Left renal pelvis (tissue), 4 donors: ENCODE measurements at places on chromosomes 12 and 14. TPM values are rescaled to one million over a fixed set of nuclear protein-coding genes. Genes with fewer than 3 reads are reported as not detected.

GRCh38 chr12:66210840-66211239, 21.8 kb downstream of the IRAK3 start:
- DNase-seq: no peak

GRCh38 chr14:55427439-55427838, 13.0 kb downstream of the TBPL2 start:
- no peak for DNase-seq

- no peak for DNase-seq
Measured at GRCh38 chr14:74519316-74520074, 25.9 kb downstream of the ISCA2 start.

- no peak for DNase-seq
Measured at GRCh38 chr12:124699909-124700308, 132.5 kb upstream of the NCOR2 start.

DNA sequence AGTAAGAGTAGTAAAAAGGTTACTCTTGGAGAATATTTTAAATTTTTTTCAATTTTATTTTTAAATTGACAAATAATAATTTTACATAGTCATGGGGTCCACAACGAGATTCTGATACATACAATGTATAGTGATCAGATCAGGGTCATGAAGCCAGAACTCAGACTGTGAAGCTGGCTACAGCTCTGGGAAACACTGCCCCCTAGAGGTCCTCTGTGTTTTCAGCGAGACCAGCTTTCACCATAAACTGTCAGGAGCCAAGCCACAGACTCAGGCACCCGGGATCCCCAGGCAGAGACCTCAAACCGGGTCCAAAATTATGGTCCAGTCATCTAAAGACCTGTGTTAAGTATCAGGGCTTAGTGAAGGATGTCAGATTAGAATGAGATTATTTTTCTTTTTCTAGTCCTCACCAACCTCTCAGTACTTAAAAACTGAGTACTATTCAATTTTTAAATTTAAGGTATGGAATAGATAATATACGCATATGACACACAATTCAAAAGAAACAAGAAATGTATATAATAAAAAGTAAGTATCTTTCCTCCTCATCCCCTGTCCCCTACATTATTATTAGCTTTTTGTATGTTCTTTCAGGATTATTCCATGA, 397.1 kb downstream of the MDGA2 start:
- DNase-seq: peak; percentile 10

GRCh38 chr12:124143726-124144125, 151.2 kb upstream of the RFLNA start:
- no peak for DNase-seq

DNA sequence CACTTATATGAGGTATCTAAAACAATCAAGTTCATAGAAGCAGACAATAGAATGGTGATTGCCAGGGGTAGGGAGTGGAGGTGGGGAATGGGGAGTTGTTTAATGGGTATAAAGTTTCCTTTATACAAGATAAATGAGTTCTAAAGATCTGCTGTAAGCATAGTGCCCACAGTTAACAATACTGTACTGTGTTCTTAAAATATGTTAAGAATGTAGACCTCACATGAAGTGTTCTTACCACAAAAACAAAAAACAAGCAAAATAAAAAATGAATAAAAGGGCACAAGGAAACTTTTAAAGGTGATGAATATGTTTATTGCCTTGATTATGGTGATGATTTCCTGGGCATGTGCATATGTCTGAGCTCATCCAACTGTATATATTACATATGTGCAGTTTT, 211.8 kb downstream of the MSRB3 start:
- no peak for DNase-seq

DNA sequence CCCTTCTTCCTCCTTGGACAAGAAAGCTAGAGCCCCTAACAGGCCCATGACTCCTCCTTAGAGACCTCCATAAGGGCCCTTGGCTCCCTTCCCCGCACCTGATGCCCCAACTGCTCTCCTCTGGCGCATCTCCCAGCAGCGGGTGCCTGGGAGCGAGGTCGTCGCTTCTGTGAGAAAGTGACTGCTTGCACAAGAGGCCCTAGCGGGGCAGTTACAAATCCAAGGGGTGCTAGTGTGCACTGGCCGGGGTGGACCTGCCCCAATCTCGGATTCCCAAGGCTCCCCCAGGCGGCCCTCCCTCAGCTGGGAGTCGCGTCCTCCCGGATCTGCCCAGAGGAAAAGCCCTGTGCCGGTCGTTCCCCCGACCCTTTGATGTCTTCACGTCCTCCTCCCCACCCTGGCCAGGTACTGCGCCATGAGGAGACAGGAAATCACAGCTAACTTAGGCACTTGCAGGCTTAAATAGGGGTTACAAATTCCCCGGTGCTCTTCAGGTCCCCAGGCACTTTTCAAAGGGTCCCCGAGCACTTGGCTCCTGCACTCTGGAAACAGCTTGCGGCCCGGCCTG, 2.8 kb downstream of the NKX2-8 start:
- DNase-seq: no peak

GRCh38 chr14:97960436-97960835, 1163.3 kb downstream of the VRK1 start:
- DNase-seq: no peak

DNA sequence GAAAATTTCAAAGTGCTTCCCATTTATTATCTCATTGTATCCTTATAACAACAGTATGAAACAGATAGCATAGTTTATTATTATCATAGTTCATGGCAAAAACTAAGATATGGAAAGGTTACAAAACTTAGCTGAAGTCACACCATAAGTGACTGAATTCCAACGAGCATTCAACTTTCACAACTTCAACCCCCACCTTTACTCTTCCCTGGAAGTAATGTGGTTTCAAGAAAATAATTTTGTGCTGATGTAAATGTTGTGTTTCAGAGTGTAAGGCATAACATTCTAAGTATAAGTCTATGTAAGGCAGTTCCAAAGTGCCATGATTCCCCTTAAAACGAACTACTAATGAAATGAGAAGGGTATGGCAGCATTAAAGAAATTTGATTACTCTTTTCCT, 454.5 kb downstream of the BCAT1 start:
- DNase-seq: no peak

- no peak for DNase-seq
Measured at GRCh38 chr12:132674561-132674960, 12.6 kb downstream of the POLE start.

- no peak for DNase-seq
Measured at GRCh38 chr12:2484141-2484776, 310.5 kb upstream of the FKBP4 start.

DNA sequence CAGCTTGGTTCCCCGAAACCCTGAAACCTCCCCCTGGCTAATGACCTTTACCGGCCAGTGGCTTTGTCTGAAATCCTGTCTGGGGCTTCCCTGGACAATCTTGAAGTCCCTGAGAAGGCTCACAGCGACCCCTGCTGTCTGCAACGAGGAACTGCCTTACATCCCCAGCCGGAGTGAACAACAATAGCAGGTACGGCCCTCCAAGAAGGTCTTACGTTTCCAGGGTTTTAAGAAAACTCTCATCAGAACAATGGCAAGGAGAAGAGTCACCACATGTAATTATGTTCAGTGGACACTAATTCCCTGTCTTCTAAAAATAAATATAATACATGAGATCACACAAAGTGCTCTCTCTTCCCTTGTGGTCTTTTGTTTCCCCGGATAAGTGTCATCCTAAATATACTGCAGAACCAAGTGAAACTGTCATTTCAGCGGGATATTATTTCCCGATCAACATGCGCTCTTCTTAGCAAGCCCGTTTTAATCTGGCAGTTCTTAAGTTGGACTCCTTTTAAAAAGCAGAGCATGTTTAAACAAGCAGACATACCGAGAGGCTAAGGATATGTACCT, 53.3 kb downstream of the RBM19 start:
- no peak for DNase-seq

GRCh38 chr14:88044444-88044758, 39.5 kb downstream of the GPR65 start:
- DNase-seq: no peak

DNA sequence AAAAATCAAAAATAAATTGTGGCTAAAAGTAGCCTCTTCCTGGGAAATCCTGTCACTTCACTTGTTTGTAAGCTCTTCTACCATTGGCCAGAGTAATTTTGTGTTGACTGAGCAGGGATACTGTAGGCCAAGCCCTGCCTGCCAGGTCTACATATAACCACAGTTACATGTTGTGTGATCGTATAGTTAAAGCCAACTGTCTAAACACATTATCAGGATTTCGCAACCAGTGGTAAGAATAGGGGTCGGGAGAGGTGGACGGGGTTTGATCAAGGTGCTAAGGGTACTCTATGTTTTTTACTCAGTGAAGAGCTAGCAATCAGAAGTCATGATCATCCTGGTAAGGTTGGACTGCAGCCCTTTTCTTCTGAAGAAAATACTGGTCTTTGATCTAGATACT, 13.4 kb downstream of the ANKRD13A start:
- DNase-seq: no peak

GRCh38 chr12:39393179-39393578, 49.7 kb downstream of the KIF21A start:
- DNase-seq: no peak

GRCh38 chr14:35741345-35742031, 67.6 kb downstream of the RALGAPA1 start:
- DNase-seq: no peak

DNA sequence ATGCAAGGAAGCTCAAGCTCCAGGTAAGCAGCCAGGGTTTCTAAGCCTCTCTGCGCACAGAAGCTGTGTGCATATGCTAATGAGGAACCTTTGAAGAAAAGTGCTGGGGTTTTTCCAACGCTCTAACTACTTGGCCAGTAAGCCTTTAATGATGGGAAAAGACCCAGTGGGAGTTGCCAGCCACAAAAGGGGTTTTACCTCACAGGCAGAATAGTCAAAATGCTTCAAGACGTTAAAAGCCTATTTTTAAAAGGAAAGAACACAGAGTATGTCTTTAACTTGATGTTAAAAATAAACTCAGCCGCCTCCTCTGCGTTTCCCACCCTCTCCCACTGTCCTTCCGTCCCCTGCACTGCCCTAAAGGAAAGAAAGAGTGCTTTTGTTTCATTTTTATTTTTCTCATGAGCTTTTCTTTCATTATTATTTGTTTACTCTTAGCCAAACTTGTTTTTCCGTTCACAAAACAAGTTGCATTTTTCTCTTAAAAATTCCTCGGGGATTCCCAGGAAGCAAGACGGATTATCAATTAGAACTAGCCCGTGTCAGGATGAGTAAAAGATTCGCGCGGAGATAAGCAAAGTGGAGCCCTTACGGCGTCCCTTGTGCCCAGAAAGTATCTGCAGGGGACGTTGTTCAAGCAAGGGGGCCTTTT, 209.8 kb upstream of the NUDT4 start:
- no peak for DNase-seq

DNA sequence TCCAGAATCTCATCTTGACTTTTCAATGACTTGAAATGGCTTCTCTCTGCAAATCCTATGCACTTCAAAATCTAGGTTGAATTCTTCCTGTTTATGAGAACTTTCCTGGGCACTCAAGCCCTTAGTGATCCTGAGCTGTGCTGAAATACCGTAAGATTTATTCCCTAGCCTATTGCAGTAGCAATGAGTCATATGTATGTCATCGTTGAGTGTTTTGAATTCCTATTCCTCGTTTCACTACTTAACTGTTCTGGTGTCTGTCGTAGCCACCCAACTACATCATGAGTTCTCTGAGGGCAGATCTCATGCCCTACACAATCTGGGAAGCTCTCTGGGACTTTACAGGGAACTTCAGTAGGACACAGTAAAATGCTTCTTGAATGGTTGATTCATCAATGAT, 190.8 kb upstream of the TMEM132C start:
- DNase-seq: no peak

GRCh38 chr14:92471919-92472318, 41.7 kb upstream of the RIN3 start:
- no peak for DNase-seq

DNA sequence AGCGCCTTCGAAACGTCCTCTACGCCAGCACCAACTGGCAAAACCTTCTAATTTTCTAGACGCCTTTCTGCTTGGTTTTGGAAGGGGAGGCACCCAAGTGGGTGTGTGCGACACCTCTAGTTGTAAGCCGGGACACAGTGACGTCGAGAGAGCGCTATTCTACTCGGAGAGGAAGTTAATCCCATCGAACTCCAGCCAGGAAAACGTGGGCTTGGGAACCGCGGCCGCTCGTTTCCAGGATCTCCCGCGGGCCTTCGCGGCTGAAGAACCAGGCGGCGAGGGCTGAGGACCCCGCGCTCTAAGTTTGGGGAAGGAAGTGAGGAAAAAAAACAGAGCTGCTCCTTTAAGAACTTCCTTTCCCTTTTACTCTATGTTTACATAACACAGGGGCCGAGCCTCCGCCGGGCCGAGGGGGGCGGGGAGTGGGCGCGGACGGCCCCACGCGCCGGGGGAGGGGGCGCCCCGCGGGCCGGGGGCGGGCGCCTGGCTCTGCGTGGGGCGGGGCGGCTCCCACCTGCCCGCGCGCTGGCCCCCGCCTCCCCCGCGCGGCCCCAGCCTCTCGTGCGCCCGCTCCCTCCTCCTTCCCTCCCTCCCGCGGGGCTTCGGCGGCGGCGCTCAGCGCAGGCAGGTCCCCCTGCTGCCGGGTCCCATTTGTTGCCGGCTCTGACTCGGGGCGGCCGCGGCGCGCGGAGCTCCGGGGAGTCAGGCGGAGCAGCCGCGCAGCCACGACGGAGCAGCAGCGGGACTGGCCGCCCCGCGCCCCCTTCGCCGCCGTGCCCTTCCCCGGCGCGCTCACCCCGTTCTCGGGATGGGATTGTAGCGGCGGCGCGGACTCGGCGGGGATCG, at the start of gene PELI2:
TSS of gene PELI2 (plus strand) at position 647 of the 846 bp plus-strand sequence. CDS start 250 bp downstream, outside the sequence.
- peak; percentile 70 for DNase-seq

GRCh38 chr14:77181603-77182437, at the start of gene TMEM63C:
TMEM63C (plus strand) TSS chr14:77181798; CDS start chr14:77218814, 37,016 bp downstream.
- DNase-seq: peak; percentile 58

- DNase-seq: no peak
Measured at GRCh38 chr12:46777587-46777986, 48.2 kb downstream of the SLC38A4 start.

GRCh38 chr14:96746101-96746500, 51.1 kb upstream of the VRK1 start:
- DNase-seq: no peak

GRCh38 chr12:79422060-79422812, 268.5 kb downstream of the PAWR start:
- DNase-seq: no peak

GRCh38 chr14:102872020-102872419, 50.4 kb upstream of the AMN start:
- DNase-seq: no peak

- no peak for DNase-seq
Measured at GRCh38 chr12:27220055-27220987, 23.8 kb upstream of the STK38L start.

- no peak for DNase-seq
Measured at GRCh38 chr12:47087088-47087688, 7.4 kb upstream of the AMIGO2 start.

- no peak for DNase-seq
Measured at GRCh38 chr12:8780389-8780788, 42.0 kb upstream of the A2ML1 start.

The PSME2 gene
- 185 TPM for polyA plus RNA-seq

The SLC17A8 gene
- polyA plus RNA-seq: 0.60 TPM

The LRP1-AS gene
- 0.53 TPM for polyA plus RNA-seq

The C14orf93 gene
- polyA plus RNA-seq: 26.8 TPM

The CMKLR1 gene
- 3.6 TPM for polyA plus RNA-seq

The CLEC4D gene
- 0.09 TPM for polyA plus RNA-seq

The PTPN21 gene
- 38.6 TPM for polyA plus RNA-seq

The MYH6 gene
- polyA plus RNA-seq: 0.27 TPM

The STYK1 gene
- polyA plus RNA-seq: 1.7 TPM

The RASSF8 gene
- polyA plus RNA-seq: 71.8 TPM

The LUM gene
- 41.3 TPM for polyA plus RNA-seq

The ABCD2 gene
- 0.11 TPM for polyA plus RNA-seq

The PPM1H gene
- polyA plus RNA-seq: 29.6 TPM

The TMEM117 gene
- 19.7 TPM for polyA plus RNA-seq

The GSG1 gene
- 0.36 TPM for polyA plus RNA-seq

The KRT75 gene
- polyA plus RNA-seq: not detected

The GPRC5A gene
- 7.1 TPM for polyA plus RNA-seq

The DNAJC22 gene
- polyA plus RNA-seq: 26.4 TPM

The HSPB8 gene
- 7.8 TPM for polyA plus RNA-seq
